Ascending aorta (tissue), 2 donors: ENCODE measurements at places on chromosomes 2 and 18.

GRCh38 chr18:45619062-45619825 is 4.0 kb downstream of the SLC14A2 start:
- DNase-seq, result peak; percentile 83

- no peak for DNase-seq
Measured at GRCh38 chr2:159146996-159147666, 139.4 kb downstream of the WDSUB1 start.

- no peak for DNase-seq
Measured at GRCh38 chr2:19174176-19174575, 184.2 kb downstream of the OSR1 start.

GRCh38 chr18:47773931-47774330 is 156.5 kb downstream of the SMAD2 start:
- no peak for DNase-seq

DNA sequence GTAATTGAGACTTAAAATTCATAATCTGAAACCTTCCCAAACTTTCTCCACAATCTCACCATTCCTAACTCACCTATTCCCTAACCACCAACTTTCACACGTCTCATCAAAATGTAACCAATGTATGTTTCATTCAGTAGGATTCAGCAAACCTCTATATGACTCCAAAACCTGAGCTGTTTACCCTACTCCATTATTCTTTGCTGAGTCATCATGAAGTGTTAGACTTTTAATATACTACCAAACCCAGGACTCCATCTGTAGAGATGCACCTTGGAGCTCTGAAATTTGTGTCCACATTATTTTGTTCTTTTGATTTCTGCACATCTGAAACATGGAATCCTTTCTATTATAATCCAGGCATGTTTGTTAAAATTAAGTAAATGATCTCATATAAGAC is 727.0 kb upstream of the PIK3C3 start:
- DNase-seq, result no peak

DNA sequence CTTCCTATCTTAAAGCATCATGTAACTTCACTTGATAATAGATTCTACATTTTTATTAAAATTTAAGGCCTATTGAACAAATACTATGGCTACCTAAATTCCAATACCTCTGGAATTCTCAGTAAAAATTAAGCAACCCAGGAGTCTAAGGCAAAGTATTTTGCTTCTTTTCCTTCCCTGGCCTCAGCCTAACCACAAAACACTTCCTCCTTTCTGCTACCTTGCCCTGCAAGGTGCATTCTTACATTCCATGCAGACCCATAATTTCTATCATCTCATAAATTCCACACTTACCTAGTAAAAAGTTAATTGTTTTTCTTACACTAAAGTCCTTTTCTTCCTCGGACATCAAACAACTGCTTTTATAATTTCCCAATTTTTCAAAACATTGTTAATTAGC is 3.7 kb downstream of the MBOAT2 start:
- no peak for DNase-seq

DNA sequence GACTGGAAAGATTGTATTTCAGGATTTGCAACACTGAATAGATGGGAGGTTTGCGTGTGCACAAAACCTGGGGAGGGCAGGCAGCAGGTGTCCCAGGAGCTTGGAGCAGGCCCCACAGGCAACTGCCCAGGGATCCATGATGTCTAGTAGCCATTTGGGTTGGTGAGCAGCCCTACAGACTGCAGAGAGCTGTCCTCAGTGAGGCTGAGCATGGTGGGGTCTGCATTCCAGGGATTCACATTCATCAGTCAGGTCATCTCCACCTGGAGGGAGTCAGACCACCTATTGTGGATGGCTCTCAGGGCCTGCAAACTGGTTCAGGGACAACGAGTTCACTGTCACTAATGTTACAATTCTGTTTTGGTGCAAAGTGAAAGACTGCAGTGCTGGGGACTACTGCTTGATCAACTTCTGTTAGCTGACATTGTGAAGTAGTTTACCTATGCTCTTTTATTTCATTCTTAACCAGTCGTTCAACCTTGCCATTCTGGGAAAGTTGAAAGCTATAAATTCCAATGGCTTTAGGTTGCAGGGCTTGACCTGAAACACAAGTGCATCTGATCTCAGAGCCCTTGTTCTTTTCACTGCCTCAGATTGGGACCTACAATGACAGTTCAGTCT is 222.6 kb downstream of the ZNF407 start:
- DNase-seq, result no peak

GRCh38 chr2:21715887-21716286 is 592.1 kb downstream of the TDRD15 start:
- DNase-seq, result no peak

- DNase-seq, result peak; percentile 80
Measured at GRCh38 chr2:27796791-27797765, 25.6 kb downstream of the MRPL33 start.

- DNase-seq, result no peak
Measured at GRCh38 chr2:223262946-223263345, 211.0 kb downstream of the KCNE4 start.

GRCh38 chr2:215811003-215811402 is 202.3 kb downstream of the MREG start:
- DNase-seq, result no peak

GRCh38 chr2:46350029-46350689 is 53.0 kb downstream of the EPAS1 start:
- no peak for DNase-seq

DNA sequence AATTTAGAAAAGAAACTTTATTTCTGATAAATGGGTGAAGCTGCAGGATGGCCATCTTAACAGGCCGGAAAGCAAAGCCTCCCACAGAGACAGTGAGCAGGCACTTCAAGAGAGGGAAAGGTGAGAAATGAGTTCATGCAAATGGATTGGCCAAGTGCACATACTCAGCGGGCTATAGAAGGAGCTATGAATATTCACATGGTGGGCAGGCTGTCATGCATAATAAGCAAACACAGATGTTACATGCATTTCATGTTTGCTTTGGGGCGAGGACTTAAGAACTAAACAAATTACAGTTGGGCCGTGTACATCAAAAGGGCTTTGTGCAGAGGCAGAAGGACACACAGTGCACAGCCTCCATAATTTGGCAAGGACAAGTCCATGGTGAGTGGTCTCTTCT is 69.8 kb upstream of the MAL start:
- no peak for DNase-seq

DNA sequence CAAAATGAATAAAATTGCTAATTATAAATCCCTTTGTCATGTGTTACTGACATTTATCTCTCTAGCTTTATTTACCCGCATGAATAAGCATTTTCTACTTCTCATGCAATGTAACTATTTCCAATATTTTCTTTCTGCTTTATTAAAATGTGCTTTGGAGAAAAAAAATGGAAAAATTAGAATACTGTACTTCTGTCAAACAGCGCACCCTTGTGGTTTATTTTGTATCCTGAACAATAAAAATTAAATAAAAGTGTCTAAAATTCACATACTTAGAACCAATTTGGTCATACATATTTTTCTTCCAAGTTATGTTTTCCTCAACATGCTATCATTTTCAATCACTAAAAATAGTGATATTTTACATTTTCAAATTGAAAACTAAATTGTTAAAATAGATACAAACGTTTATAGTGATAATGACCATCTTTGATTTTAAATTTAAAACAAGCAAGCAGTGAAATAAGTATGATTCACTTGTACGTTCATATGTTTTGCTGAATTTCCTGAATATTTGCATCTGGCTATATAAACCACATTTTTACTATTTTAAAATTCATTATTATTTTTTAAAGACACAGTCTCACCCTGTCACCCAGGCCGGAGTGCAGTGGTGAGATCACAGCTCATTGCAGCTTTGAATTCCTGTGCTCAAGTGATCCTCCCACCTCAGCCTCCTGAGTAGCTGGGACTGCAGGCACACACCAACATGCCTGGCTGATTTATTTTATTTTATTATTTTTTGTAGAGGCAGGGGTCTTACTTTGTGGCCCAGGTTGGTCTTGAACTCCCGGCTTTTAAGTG is 95.9 kb upstream of the GRB14 start:
- DNase-seq, result no peak

- no peak for DNase-seq
Measured at GRCh38 chr2:132009177-132009873, 152.4 kb downstream of the ANKRD30BL start.

- no peak for DNase-seq
Measured at GRCh38 chr2:85237849-85238565, 89.8 kb downstream of the TGOLN2 start.

DNA sequence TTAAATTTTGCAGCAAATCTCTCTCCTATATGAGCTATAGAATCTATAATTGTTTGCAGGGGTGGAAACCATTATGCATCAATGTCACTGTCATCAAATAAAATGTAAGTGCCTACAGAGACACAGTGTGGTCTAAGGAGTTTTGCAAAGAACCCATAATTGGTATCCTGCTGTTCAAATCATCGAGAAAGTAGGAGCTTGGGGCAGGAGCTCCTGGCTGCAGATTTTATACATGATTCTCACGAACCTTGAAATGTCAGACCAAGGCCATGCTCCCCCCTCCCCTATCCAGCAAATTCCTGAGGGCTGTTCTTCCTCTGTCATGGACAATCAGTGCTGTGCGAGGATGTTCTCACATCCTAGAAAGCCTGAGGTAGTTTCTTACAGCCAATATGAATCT is 119.5 kb upstream of the CYRIA start:
- no peak for DNase-seq

DNA sequence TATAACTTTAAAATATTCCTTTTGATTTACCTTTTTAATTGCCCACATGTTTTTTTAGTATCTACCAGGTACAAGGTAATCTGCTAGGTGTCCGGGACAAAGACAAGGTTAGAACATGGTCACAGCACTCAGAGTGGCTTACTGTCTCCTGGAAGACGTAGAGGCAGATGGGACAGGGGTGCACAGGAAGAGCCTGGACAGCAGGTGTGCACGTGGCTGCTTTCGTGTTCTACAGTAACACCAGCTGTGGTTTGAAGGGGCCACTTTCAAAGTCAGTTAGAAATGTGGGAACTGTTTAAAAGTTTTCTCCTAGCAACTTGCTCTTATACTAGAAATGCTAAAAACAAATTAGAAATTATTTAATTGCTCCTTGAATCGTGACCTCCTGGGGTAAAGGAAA is 102.9 kb upstream of the ALPP start:
- no peak for DNase-seq

GRCh38 chr2:139992078-139992477 is 1211.9 kb upstream of the NXPH2 start:
- no peak for DNase-seq

DNA sequence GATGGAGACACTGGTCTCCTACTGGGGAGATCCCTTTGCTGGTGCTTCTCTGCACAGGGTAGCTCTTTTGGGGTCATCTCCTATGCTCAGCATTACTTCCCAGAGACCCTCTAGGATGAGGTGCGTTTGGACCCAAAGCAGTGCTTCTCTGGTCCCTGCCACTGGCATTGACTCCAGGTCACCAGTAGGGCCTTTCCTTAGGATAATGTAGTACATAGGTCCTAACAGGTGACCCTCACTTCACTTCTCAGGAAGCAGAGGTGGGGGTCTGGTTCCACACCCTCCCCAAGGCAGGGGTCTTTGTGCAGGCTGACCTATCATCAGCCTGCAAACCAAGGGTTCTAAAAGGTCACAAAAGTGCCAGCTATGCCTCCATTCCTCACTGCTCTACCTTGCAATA is 145.8 kb upstream of the HS6ST1 start:
- peak; percentile 33 for DNase-seq

- no peak for DNase-seq
Measured at GRCh38 chr2:74364533-74365505, 15.3 kb downstream of the DCTN1 start.

GRCh38 chr2:233572468-233572867 is 5.9 kb upstream of the USP40 start:
- no peak for DNase-seq

DNA sequence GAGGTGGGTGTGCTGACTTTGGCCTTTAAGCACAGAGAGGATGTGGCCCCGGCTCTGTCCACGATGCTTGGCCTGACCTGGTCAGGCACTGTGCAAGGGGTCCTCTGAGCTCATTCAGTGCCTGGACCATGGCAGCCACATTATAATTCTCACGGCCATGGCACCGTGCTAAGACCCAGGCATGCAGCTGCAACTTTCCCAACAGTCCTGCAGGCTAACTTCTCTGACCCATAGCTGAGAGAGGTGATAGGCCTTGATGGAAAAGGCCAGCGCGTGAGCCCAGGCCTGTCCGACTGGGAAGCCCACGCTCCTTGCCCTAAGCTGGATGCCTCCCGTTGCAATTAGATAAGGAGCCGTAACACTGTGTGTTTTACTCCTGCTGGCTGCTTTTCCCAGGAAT is 99.9 kb downstream of the TFCP2L1 start:
- no peak for DNase-seq

DNA sequence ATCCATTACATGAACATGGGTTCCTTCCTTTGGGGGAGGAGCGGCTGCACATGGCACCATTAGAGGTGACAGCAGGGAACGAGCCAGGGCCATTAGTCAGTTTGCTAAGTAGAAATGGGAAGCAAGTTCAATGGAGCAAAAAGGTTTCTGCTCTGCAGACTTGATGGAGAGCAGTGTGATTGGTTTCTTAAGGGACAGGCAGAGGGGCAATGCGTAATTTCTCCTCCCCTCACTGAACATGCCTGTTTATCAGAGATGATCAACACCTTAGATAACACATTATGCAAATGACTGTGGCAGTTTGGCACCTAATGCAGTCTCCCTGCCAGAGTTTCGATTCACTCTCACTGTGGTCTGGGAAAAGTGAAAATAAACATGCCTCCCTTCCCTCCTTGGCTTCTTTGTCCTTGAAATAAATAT is 414.5 kb downstream of the STK39 start:
- no peak for DNase-seq

GRCh38 chr2:54611830-54612545 is 111.5 kb upstream of the EML6 start:
- peak; percentile 43 for DNase-seq

- DNase-seq, result no peak
Measured at GRCh38 chr18:33697498-33697897, 119.5 kb downstream of the ASXL3 start.

DNA sequence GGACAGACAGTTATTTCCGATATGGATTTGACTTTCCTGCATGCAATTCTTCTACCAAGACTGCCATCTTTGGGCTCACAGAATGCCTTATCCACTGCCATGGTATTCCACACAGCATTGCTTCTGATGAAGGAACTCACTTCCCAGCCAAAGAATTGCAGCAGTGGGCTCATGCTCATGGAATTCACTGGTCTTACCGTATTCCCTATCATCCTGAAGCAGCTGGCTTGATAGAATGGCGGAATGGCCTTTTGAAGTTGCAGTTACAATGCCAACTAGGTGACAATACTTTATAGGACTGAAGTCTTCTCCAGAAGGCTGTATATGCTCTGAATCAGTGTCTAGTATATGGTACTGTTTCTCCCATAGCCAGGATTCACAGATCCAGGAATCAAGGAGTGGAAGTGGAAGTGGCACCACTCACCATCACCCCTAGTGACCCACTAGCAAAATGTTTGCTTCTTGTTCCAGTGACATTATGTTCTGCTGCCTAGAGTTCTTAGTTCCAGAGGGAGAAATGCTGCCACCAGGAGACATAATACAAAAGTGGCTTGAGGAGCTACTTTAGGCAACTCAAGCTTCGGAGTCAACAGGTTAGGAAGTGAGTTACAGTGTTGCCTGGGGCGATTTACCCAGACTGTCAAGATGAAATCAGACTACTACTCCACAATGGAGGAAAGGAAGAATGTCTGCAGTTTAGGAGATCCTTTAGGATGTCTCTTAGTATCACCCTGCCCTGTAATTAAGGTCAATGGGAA is 23.8 kb upstream of the SMAD4 start:
- no peak for DNase-seq
